ENCODE measurements at places on chromosomes 2 and 18. TPM values are rescaled to one million over a fixed set of nuclear protein-coding genes. Genes with fewer than 3 reads are reported as not detected.
A peak's percentile ranks its signal among the peaks of the same experiment; 100 is the strongest.

MOCOS gene
- 1.1 TPM for polyA plus RNA-seq

MC4R gene
- polyA plus RNA-seq, result 0.14 TPM

CAPG gene
- polyA plus RNA-seq, result 98.3 TPM

CTLA4 gene
- polyA plus RNA-seq, result not detected

DNA sequence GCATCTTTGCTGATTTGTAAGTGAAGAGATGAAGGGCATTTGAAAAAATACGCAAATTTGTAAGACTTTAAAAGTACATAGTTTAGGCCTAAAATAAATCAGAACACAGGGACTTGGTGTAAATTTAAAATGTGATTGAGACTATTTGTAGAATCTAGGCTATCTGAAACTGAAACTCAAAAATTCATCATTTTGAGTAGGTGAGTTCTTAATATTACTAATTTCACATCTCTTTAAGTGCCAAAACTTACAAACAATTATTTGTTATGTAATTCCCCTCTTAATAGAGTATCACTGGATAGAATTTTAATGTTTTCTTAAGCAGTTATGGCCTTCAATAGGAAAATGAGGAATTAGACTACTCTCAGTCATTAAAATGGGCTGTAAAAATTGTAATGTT lies 14.0 kb upstream of the HRH4 start:
- no peak for DNase-seq

DNA sequence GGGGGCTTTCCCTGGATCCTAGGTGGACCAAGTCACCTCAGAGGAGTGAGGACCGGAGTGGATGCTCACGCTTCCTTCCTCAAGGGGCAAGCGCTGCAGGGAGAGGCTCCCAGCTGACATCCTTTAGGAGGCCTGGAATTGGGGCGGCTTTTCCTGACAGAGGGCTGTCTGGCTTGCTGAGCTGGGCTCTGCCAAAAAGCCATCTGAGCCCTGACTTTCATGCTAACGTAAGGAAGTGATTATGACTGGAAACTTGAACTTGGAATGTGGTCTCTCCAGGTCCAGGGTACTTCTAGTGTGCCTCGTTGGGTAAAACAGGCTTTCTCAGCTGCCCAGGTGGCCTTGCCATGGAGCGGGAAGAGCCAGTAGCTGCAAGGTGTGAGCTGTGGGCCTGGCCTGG lies 268.3 kb upstream of the SPRED2 start:
- DNase-seq, result no peak

DNA sequence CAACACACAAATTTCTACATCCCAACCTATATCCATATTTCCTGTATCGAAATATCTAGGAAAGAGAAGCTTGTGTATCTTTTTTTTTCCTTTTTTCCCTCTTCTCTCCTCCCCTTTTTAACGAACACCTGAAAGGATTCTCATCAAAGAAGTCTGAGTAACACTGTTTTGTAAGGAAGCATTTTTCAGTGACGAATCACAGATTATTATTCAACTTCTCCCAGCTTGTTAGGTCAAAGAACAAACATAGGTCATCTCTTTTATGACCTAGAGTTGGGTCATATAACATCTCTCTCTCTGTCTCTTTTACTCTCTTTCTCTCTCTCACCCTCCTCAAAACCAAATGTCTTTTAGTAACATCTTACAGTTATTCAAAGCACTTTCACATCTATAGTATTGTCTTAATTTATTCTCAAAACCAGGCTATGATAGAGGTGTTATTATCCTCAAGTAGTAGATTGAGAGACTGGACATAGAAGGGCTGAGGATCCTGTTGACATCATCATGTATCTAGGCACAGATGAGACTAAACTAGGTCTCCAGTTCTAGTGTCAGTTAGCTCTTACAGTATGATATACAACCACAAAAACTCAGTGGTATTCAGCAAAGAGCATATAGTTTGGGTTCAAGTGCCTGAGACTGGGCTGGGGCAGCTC lies 80.1 kb upstream of the SPOPL start:
- DNase-seq, result peak; percentile 13

- peak; percentile 66 for DNase-seq
Measured at GRCh38 chr2:230757476-230757875, 44.8 kb downstream of the CAB39 start.

DNA sequence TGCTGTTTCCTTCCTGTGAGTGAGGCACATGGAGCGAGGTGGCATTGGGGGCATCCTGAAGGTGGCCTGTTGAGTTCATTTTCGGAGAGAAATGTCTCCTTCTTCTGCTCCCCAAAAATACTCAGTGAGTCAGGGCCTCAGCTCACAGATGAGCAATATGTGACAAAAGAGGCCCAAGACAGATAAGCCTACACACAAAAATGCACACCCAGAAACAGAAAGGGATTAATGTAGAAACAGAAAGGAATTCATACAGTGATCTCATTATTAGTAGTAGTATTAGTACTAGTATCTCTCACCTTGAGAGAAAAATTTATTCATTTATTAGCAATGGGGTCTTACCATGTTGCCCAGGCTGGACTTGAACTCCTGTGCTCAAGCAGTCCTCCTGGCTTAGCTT lies 5.1 kb downstream of the GPR75 start:
- DNase-seq, result peak; percentile 10

Data from IMR-90 (cell line).